Osteocyte (in vitro differentiated cells): ENCODE measurements at places on chromosomes 6 and 20. TPM values are rescaled to one million over a fixed set of nuclear protein-coding genes. Genes with fewer than 3 reads are reported as not detected.

The CENPQ gene
- total RNA-seq, result 3.9 and 4.6 TPM in 2 replicates

The GSTA1 gene
- total RNA-seq, result not detected in 2 replicates

The SYTL3 gene
- 0.31 and 0.48 TPM in 2 replicates for total RNA-seq

The CST5 gene
- not detected in 2 replicates for total RNA-seq

The GSTA3 gene
- not detected in 2 replicates for total RNA-seq

The CST1 gene
- not detected in 2 replicates for total RNA-seq

The SLC35D3 gene
- not detected in 2 replicates for total RNA-seq

The TRIM15 gene
- total RNA-seq, result not detected in 2 replicates

The MOG gene
- total RNA-seq, result not detected in 2 replicates

The PI16 gene
- not detected in 2 replicates for total RNA-seq

The PNPLA1 gene
- not detected in 2 replicates for total RNA-seq
